ENCODE measurements at places on chromosomes 1 and 21. TPM values are rescaled to one million over a fixed set of nuclear protein-coding genes. Genes with fewer than 3 reads are reported as not detected.
A peak's percentile ranks its signal among the peaks of the same experiment; 100 is the strongest.

Gene SLC9C2
- not detected for total RNA-seq

Gene CD244
- total RNA-seq: 0.49 TPM

Gene RAB42
- total RNA-seq: 1.4 TPM

DNA sequence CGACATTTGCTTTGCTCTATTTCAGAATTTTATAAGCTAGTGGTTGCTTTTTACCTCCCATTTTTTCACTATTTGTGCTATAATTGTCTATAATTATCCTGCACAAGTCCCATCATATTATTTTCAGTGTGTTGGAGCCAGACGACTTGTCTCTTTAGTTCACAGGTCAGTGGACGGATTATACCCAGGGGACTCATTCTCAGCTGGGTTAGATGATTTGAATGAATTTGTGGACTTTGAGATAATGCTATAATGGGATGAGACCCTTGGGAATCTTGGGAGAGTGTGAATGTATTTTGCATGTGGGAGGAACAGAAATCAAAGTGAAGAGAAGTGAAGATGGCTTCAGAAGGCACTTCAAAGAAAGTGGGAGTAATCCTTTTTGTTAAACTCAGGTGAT is 31.5 kb upstream of the KCNK1 start:
- no peak overlapping the region for H3K27ac ChIP-seq
- H3K36me3 ChIP-seq: no peaks in the 10 kb centered on the region
- DNase-seq: no peak
- H3K27me3 ChIP-seq: no peaks in the 10 kb centered on the region
- no peak overlapping the region for H3K4me3 ChIP-seq

GRCh38 chr1:185426848-185427247 is 109.8 kb upstream of the IVNS1ABP start:
- no peak overlapping the region for H3K4me3 ChIP-seq
- no peaks in the 10 kb centered on the region for H3K27me3 ChIP-seq
- peak overlapping the region; percentile 57 for H3K27ac ChIP-seq
- no peaks in the 10 kb centered on the region for H3K36me3 ChIP-seq
- no peak for DNase-seq
- peaks cover 12% of the 10 kb centered on the region for H3K4me1 ChIP-seq

DNA sequence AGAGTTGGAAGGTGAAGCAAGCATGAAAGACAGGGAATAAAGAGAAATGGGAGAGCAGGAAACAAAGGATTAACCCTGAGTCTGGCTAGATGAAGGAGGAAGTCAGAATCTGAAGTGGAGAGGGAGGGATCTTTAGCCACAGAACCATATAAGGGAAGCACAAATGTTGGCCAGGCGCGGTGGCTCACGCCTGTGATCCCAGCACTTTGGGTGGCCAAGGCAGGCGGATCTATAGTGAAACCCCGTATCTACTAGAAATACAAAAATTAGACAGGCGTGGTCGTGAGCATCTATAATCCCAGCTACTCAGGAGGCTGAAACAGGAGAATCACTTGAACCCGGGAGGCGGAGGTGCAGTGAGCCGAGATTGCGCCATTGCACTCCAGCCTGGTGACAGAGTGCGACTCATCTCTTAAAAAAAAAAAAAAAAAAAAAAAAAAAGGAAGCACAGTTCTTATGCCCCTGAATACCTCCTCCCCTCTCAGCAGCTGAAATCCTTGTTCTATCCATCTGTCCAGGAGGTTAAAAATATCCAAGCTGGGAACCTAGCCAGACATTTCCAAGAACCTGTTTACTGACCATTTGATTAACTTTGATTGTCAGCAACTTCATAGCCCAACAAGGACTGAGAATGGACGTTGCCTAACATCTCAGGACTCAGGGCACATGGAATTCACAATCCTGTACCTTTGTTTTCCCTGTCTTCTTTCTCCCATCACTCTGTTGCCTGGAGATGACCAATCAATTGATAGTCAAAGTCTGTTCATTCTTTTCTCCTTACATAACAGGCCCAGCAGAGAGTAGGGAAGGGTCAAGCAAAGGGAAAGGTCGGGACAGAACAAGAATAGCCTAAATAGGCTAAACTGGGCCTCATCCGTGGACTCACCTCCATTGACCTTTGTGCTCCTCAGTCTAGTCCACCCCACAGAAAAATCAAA is 10.6 kb downstream of the TXNIP start:
- H3K4me1 ChIP-seq: peaks cover 58% of the 10 kb centered on the region
- peak overlapping the region; percentile 22 for H3K4me3 ChIP-seq
- H3K27ac ChIP-seq: peak overlapping the region; percentile 81
- DNase-seq: no peak
- no peaks in the 10 kb centered on the region for H3K27me3 ChIP-seq

DNA sequence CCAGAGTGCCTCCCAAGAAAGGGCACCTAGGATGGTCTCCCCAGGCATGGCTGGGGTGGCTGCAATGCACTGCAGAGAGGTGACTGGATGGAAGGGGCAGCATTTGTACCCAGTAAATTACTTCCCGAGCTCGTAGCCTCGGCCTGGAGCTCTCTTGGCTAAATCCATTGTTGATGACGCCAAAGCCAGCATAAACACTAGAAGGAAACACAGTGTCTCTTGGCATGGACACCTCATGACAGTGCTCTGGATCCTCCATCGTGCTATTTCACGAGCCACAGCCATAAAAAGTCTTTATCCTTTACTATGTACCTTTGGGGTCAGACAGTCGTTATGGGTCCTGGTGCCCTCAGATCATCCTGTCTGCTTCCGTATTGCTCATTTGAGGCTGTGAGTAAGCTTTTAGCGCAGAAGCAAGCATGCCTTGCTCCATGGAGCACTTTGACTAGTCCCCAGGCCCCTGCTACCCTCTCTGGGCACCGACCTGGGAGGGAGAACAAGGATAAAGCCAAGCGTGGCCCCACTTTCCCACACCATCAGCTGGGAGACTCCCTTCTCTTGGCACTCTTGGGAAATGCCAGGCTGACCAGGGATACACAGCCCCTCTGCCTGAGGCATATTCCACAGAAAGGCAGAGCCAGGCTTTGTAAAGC is 10.3 kb upstream of the PRELP start:
- H3K27ac ChIP-seq: peak overlapping the region; percentile 87
- no peak overlapping the region for H3K4me3 ChIP-seq
- no peak for DNase-seq
- H3K27me3 ChIP-seq: no peaks in the 10 kb centered on the region
- H3K36me3 ChIP-seq: no peaks in the 10 kb centered on the region

DNA sequence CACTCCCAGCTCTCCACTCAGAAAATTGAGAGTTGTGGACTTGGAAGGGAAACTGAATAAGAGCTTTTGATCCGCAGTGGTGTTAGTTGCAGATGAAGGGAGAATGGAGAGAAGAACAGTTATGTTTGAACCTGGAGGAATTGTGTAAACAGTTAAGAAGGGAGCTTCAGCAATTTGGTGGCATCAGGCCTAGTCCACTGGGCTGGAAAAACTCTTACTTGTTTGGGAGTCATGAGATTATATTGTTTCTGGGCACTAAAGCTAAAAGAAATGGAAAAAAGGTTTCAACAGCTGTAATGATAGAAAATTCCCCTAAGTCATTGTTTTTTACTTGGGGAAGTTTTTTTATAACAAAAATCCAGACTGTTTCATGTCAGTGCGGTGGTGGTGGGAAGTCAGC is 256.1 kb upstream of the C1orf87 start:
- no peak overlapping the region for H3K27ac ChIP-seq
- no peaks in the 10 kb centered on the region for H3K36me3 ChIP-seq
- H3K4me1 ChIP-seq: no peaks in the 10 kb centered on the region

GRCh38 chr1:23661887-23662286 is 29.7 kb upstream of the RPL11 start:
- no peak for DNase-seq
- no peak overlapping the region for H3K27ac ChIP-seq
- no peaks in the 10 kb centered on the region for H3K27me3 ChIP-seq
- peaks cover 4% of the 10 kb centered on the region for H3K4me1 ChIP-seq
- H3K36me3 ChIP-seq: no peaks in the 10 kb centered on the region

DNA sequence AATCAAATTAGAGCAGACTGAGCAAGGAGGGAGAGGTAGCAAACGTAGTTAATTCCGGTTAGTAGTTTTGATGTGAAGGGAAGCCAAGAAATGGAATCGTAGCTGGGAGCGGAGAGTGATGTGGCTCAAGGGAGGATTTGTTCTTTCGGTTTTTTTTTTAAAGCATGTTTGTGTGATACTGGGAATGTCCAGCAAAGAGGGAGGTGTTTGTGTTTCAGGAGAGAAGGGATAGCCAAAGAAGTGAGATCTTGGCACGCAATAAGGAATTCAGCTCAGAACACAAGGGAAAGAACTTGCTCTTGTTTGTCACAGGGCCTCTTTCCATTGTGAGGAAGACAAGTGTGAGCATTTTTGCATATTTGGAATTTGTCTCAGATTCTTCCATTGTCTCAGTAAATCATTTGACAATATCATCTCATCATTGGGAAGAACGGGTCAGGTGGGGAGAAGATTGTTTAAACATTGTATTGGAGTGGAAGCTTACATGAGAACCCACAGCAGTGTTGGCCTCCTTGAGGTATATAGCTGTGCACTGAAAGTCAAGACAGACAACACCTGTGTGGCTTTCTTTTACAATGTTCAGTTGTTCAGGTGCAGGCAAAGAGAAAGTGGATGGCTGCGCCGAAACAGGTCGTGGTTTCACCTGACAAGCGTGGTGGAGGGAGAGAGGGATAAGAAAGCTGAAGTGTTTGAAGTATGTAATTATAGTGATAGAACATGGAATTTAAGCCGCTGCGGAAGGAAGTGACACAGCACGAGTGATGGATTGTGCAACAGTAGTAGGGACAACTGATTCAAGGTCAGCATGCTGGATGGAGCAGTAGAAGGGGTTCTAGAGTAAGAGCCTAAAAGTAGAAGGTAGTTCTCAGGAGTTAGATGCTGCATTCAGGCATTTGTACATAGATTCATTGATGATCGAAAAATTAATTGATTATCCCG is 25.4 kb downstream of the FMN2 start:
- no peaks in the 10 kb centered on the region for H3K36me3 ChIP-seq
- no peak overlapping the region for H3K4me3 ChIP-seq
- H3K27me3 ChIP-seq: no peaks in the 10 kb centered on the region
- H3K4me1 ChIP-seq: no peaks in the 10 kb centered on the region
- H3K27ac ChIP-seq: no peak overlapping the region
- no peak for DNase-seq

DNA sequence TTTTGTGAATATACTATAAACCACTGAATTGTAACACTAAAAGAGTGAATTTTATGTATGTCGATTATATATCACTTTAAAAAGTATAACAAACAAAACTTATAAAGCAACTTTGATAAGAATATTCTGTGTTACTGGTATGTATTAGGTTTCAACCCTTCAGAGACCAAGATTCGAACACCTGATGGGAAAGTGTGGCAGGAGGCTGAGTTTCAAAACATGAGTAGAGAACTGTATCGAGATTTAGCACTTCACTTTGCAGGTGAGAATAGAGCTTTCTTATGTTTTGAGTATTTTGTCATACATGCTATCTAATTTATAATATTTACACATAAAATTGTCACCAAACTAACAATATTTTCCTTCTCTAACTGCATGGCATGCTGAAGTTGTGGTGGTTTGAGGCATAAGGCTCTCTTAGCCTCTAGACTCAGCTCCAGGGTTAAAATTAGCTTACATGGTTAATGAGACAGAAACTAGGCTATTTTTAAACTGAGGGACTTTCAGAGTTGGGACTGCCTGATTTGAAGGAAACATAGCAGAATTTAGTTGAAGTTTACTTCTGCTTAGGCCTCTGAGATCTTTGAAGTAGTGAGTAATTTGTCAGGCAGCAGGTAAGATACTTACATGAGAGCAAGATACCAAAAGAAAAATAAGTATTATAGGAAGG is 48.6 kb downstream of the CEP350 start:
- DNase-seq: no peak

DNA sequence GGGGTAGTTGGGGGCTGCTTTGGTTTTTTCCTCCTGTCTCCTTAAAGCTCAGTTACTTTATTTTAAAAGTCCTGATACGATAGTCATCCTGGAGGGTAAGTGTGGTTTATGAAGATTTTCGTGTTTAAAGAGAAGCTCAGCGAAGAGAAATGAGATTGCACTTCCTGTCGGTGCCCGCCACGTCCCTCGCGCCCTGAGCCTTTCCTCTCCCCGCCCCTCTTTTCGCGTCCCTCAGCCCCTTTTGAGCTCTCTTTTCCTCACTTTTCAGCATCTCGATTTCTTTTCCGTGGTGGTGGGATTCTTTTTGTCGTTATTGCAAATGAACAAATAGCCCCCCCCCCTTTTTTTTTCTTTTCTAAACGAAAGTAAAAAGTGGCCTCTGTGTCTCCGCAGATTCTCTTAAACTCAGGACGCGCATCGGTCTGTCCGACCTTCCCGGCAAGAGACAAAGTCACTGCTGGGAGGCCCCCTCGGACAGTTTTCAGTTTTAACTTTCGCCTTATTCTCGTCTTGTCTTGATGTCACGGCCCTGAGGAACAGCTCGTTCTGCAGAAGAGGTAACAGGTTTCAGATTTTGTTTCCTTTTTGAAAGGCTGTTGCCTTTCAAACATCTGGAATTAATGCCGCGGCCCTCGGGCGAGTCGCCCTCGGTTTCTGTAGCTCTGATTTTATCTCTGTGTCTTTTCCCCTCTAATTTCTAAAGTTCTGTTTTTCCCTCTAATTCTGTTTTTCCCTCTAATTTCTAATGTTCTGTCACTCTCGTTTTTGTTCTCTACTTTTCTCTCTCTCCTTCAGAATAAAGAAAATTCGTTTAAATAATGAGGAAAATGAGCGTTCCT is 1.0 kb upstream of the DMRTA2 start:
- H3K27ac ChIP-seq: no peak overlapping the region
- peaks cover 100% of the 10 kb centered on the region for H3K27me3 ChIP-seq
- H3K4me1 ChIP-seq: peaks cover 78% of the 10 kb centered on the region
- H3K4me3 ChIP-seq: peak overlapping the region; percentile 42
- DNase-seq: no peak

GRCh38 chr1:15180945-15181523 is 27.5 kb downstream of the TMEM51 start:
- no peaks in the 10 kb centered on the region for H3K36me3 ChIP-seq
- H3K27me3 ChIP-seq: no peaks in the 10 kb centered on the region
- H3K27ac ChIP-seq: no peak overlapping the region

DNA sequence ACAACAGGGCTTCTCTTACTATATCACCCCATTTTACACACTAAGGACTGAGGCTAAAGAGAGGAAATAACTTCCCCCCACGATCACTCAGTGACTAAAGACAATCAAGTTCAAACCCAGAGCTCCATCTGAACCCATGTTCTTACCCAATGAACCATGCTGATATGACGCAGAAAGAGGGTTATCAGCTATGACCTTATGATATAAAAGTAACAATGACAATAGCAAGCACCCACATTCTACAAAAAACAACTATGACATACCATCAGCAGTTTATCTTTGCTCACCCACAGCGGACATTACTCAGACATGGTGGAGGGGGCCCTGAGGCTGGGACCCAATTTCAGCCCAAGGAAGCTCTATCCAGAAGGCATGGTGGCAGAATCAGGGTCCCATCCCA is 75.7 kb downstream of the PTPN14 start:
- no peaks in the 10 kb centered on the region for H3K36me3 ChIP-seq
- no peaks in the 10 kb centered on the region for H3K27me3 ChIP-seq
- DNase-seq: no peak
- peak overlapping the region; percentile 88 for H3K27ac ChIP-seq

GRCh38 chr1:41728403-41729202 is 190.1 kb downstream of the HIVEP3 start:
- H3K4me3 ChIP-seq: no peak overlapping the region
- no peaks in the 10 kb centered on the region for H3K27me3 ChIP-seq
- H3K36me3 ChIP-seq: no peaks in the 10 kb centered on the region
- H3K4me1 ChIP-seq: peaks cover 13% of the 10 kb centered on the region
- no peak overlapping the region for H3K27ac ChIP-seq
